CD4-positive, alpha-beta memory T cell (primary cell): ENCODE measurements at places on chromosomes 7 and 10.

DNA sequence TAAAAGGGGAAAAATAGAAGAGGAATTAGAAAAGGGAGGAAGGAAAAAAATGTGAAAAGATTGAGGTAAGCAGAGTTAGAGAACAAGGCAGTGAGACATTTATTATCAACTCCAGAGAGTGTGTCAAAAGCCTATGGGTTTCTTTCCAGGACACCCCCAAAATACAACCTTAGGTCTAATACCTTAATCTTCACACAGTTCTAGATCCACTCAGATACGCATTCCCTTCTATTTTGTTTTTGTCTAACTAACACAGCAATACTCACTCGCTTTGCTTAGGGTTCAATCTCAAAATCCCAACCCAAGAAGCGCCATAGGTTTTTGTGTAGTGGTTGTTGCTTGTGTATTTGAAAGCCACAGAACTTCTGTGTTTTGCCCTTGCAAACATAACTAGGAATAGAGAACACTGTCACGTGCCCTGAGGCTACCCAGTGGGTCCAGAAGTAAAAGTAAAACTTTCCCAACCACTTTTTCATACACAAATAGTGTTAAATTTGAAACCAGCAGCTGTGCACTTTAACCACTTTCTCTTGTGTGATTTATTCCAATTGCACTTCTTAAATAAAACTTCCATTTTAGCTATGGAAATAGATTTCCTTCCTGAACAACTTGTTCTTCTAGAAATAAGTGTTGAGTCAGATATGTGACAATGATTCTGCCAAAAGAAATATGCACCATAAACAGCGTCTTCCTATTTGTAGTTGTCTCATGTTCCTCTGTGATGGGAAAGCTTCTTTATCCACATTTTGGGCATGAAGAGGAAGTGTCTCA lies 414.7 kb upstream of the GHITM start:
- DNase-seq = no peak

DNA sequence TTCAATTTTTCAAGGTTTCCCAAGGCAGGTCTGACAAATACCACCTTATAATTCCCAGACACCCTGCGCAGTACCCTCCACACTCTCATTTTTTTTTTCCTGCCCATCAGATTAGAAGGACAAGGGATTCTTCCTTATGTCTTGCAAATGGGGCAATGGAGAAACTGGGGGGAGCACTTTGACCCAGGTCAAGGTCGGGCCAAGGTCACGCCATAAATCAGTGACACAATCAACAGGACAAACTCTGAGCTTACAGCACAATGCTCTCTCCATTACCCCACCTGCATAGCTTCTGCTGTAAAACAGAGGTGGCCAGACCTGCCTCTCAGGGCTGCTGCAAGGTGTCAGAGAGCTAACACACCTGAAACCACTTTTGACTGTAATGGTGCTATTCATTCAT lies 254.4 kb upstream of the ZMIZ1 start:
- DNase-seq = no peak

GRCh38 chr7:1707756-1708595 lies 37.9 kb downstream of the ELFN1 start:
- DNase-seq = no peak

- no peak for DNase-seq
Observed at GRCh38 chr10:19815036-19815730, 1.0 kb upstream of the PLXDC2 start.

GRCh38 chr10:103791858-103792257 lies 63.5 kb downstream of the SH3PXD2A start:
- no peak for DNase-seq

GRCh38 chr10:19652750-19653149 lies 163.5 kb upstream of the PLXDC2 start:
- DNase-seq = no peak
